ENCODE measurements at places on chromosomes 6 and 20. TPM values are rescaled to one million over a fixed set of nuclear protein-coding genes. Genes with fewer than 3 reads are reported as not detected.

The PTGIS gene
- total RNA-seq = 16.0 TPM

The PRPH2 gene
- total RNA-seq = 0.76 TPM

The CDH4 gene
- total RNA-seq = 0.10 TPM

The ZNF831 gene
- 0.32 TPM for total RNA-seq

DNA sequence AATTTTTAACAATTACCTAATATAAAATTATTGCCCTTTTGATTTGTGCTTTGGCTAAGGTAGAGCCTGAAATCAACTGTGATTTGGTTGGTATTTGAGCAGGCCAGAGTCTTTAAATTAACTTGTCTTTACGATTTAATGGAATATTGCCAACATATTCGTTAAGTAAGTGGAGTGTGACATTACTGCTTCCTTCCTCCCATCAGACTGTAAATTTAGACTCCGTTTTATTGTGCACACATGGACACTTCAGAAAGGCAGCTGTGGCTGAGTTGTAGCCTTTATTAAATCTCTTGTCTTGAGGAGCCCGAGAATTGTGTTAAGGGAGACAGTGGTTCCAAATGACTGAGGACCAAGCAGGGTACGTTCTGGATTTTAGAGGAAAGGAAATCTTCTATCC, 57.4 kb downstream of the CAP2 start:
- no peak for DNase-seq
- no peaks in the 10 kb centered on the region for H3K36me3 ChIP-seq
- H3K27ac ChIP-seq = no peak overlapping the region
- no peaks in the 10 kb centered on the region for H3K27me3 ChIP-seq

DNA sequence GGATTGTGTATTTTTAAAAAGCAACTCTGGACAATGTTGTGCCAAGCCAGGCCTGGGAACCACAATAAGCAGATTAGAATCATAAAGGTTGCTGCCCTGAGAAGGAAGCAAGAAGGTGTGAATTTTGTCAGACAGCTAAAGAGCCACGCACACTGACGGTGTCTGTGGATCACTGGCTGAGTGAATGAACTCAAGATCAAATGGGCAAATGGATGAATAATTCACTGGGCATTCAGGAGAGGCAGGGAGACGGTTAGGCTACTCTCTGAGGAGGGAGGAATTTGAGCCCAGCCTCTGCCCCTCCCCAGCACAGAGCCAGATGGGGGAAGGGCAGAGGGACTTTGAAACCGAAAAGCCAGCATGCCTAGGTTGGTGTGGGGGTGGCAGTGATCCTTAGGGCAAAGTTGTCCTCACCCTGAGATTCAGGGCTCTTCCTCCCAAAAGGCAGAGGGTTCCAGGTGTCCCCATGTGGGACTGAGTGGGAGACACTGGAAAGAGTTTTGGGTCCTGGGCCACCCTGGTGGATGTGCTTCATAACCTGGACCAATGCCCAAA, 19.5 kb upstream of the SLC22A7 start:
- H3K4me1 ChIP-seq = peaks cover 9% of the 10 kb centered on the region
- peaks cover 8% of the 10 kb centered on the region for H3K27me3 ChIP-seq
- DNase-seq = no peak
- no peak overlapping the region for H3K4me3 ChIP-seq

DNA sequence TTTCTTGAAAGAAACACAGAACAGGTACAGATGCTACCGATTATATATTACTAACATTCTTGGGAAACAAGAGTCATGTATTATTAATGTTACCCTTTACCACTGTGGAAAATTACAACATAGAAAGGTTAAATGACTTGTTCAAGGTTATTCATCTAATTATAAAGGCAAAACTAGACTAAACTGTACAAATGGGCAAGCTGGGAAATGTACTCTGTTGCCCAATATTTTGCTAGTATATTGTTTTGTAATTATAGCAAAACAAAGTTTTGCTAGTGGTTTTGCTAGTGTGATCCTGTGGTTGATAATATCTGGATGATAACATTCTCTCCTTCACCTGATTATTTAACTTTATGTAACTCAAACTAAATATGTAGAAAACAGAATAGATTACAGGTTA, 96.5 kb downstream of the TINAG start:
- no peaks in the 10 kb centered on the region for H3K36me3 ChIP-seq
- H3K4me3 ChIP-seq = no peak overlapping the region
- H3K27ac ChIP-seq = no peak overlapping the region
- no peaks in the 10 kb centered on the region for H3K4me1 ChIP-seq
- no peak for DNase-seq

- peaks cover 8% of the 10 kb centered on the region for H3K4me1 ChIP-seq
- no peak for DNase-seq
- peaks cover 17% of the 10 kb centered on the region for H3K27me3 ChIP-seq
- H3K36me3 ChIP-seq = no peaks in the 10 kb centered on the region
Observed at GRCh38 chr6:45663251-45664221, 285.8 kb upstream of the SUPT3H start.

GRCh38 chr6:150391890-150392289, 23.1 kb downstream of the IYD start:
- no peak overlapping the region for H3K27ac ChIP-seq
- no peak overlapping the region for H3K4me3 ChIP-seq
- no peaks in the 10 kb centered on the region for H3K36me3 ChIP-seq
- H3K27me3 ChIP-seq = peaks cover 6% of the 10 kb centered on the region
- no peak for DNase-seq
- H3K4me1 ChIP-seq = no peaks in the 10 kb centered on the region

- DNase-seq = no peak
- no peaks in the 10 kb centered on the region for H3K36me3 ChIP-seq
- no peaks in the 10 kb centered on the region for H3K27me3 ChIP-seq
- no peak overlapping the region for H3K27ac ChIP-seq
- H3K4me1 ChIP-seq = no peaks in the 10 kb centered on the region
Observed at GRCh38 chr6:170111816-170112582, 178.9 kb downstream of the DLL1 start.

GRCh38 chr6:124254941-124255685, 451.4 kb downstream of the NKAIN2 start:
- no peaks in the 10 kb centered on the region for H3K27me3 ChIP-seq
- no peaks in the 10 kb centered on the region for H3K4me1 ChIP-seq
- no peak for DNase-seq
- no peak overlapping the region for H3K4me3 ChIP-seq
- H3K27ac ChIP-seq = no peak overlapping the region
- no peaks in the 10 kb centered on the region for H3K36me3 ChIP-seq

DNA sequence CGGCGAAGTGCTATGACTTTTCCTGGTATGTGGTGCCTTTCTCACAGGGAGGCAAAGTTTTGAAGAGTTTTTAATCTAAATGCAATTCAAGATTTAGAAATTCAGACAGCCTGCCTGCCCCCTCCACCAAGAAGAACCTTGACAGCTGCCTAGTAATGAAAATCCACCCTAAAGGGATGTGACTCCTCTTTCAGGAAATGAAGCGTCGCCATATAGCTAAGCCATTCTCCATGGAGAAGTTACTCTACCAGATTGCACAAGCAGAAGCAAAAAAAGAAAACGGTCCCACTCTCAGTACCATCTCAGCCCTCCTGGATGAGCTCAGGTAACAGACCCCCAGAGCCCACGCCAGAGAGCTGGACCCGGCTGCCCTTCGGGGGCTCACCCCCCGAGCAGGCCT, 150.1 kb downstream of the DTNBP1 start:
- no peaks in the 10 kb centered on the region for H3K4me1 ChIP-seq
- DNase-seq = no peak
- H3K4me3 ChIP-seq = no peak overlapping the region
- no peak overlapping the region for H3K27ac ChIP-seq

DNA sequence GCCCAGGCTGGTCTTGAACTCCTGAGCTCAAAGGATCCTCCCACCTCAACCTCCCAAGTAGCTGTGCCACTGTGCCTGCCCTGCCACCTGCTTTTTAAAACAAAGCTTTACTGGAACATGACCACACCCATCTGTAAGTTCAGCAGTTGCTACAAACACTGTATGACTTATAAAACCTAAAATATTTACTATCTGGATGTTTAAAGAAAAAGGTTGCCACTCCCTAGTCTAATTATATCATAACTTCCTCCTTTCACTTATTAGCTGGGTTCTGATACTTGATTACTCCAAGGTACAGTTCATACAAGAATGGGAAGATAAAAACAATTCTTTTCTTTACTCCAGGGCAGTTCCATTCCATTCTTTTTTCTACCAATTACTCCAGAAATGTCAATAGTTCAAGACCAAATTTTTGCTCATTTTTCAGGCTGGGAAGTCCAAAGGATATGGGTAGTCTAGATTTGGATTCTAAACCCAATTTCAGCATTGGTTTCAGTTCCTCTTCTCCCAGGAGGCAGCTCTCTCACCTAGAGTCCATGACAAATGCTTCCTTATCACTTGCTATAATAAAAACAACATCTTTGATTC, 63.1 kb downstream of the SEC63 start:
- H3K36me3 ChIP-seq = no peaks in the 10 kb centered on the region
- no peaks in the 10 kb centered on the region for H3K4me1 ChIP-seq
- no peaks in the 10 kb centered on the region for H3K27me3 ChIP-seq
- H3K27ac ChIP-seq = no peak overlapping the region
- no peak for DNase-seq

DNA sequence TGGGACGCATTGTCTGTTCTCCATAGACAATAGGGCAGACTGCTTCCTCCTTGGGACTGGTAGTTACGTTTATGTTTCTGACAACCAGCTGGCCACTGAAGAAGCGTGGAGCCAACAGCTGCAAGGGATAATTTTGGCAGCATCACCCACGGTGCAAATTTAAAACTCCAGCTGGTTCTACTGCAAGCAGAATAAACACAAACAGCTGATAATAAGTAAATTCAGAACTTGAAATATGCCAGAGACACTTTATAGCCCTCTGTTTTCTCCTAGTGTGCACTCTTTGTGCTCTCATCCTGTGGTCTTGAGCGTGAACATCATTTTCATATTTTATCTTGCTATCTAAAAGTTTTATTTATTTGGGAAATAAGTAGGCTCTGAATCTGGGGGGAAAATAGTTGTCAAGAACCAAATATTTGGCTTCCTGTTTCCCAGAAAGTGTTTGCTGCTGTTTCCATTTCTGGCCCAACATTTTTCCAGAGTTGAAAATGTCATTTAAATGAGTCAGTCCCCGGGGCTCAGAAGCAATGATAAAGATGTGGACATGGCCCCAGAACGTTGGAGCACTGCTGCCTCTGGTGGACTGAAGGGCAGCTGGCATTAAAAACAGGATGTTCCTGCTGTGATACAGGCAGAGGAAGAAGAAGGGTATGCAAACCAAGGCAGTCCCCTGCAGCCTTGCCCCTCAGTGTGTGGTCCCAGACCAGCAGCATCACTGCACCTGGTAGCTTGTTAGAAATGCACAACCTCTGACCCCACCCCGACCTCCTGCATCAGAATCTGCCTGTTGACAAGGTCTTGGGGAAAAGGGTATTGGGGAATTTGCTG, 12.5 kb upstream of the THBD start:
- peak overlapping the region; percentile 69 for H3K27ac ChIP-seq
- no peak overlapping the region for H3K4me3 ChIP-seq
- DNase-seq = peak; percentile 81
- no peaks in the 10 kb centered on the region for H3K27me3 ChIP-seq

DNA sequence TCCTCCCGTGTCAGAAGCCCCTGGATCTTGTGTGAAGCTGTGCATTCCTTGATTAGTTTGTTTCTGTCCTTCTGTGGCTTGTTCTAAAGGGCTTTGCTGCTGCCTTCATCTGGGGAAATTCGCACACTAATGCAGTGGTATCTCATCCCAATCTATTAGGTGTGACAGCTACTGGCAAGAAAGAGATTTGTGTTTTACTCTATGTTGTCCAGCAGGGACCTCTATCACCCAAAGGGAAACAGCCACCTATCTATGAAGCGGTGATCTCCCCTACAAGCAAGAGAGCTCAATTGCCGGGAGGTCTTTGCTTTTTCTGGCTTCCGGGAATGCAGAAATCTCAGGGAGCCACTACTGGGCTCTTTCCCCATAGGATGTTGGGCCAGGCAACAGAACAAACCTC, 151.8 kb downstream of the NRN1 start:
- H3K4me1 ChIP-seq = peaks cover 4% of the 10 kb centered on the region
- no peaks in the 10 kb centered on the region for H3K36me3 ChIP-seq
- H3K27me3 ChIP-seq = no peaks in the 10 kb centered on the region
- H3K27ac ChIP-seq = no peak overlapping the region
- no peak overlapping the region for H3K4me3 ChIP-seq
